NCI-H524 treated with DMSO at 0.1 percent for 48 hours (cell line): ENCODE measurements at places on chromosomes 16 and 17.

GRCh38 chr16:75301804-75302203 lies 50.4 kb upstream of the BCAR1 start:
- no peak for DNase-seq

DNA sequence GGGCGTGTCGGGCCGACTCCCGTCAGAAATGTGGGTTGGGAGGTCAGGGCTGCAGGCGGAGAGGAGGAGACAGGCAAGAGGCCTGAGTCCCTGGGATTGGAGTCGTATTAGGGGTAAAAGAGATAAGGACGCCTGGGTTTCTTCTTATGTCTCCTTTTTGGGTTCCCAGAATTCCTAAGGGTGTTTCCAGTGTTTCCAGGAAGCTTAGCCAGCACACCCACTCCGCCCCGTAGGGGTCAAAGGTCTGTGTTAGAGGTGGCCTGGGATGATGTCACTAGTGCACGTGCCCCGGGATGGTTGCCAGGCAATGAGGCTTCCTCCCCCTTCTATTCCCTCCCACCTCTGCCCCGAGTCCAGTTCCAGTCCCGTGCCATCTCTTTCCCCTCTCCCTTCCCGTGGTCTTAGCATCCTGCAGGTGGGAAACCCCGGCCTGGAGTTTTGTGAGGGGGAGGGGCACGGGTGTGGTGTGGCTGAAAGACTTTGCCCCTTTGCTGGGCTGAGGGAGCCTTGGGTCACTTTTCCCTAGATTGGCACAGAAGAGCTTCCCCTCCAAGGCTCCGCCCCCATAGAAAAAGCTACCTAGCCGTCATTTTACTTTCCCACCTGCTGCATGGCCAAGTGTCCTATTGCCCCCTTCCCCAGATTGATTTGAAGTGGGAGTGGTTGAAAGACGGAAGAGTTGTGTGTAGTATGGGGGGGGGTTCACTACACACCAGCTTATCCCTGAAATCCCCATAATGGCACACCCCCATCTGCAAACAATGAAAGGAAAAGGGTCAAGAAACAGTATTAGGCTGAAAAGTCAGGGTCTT lies 2.8 kb downstream of the KDM6B start:
- DNase-seq: peak; percentile 52

- no peak for DNase-seq
Observed at GRCh38 chr17:34113089-34113488, 142.0 kb upstream of the CCL2 start.

- DNase-seq: no peak
Observed at GRCh38 chr16:71424626-71425025, 17.2 kb downstream of the TLE7 start.

GRCh38 chr17:1438593-1439083 lies 17.4 kb downstream of the CRK start:
- DNase-seq: no peak

DNA sequence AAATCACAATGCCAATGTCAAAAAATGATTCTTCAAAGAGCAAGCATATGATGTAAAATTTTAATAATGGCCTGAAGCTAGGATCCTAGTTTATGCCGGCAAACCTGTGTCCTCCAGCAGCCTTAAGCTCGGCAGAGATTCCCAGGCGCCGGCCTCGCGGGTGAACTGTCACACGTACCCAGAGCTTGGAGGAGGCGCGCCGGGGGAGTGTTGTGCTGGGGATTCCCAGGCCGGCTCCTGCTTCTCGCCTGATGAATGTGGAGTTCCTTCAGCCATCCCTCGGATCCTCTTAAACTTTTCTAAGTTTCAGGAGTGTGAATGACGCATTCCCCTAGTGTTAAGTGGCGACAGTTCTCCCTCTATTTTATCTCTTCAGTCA lies 19.1 kb upstream of the NTN1 start:
- DNase-seq: no peak

- DNase-seq: no peak
Observed at GRCh38 chr16:51538707-51539498, 387.8 kb upstream of the SALL1 start.

- DNase-seq: no peak
Observed at GRCh38 chr17:82892899-82893565, 53.2 kb upstream of the ZNF750 start.

DNA sequence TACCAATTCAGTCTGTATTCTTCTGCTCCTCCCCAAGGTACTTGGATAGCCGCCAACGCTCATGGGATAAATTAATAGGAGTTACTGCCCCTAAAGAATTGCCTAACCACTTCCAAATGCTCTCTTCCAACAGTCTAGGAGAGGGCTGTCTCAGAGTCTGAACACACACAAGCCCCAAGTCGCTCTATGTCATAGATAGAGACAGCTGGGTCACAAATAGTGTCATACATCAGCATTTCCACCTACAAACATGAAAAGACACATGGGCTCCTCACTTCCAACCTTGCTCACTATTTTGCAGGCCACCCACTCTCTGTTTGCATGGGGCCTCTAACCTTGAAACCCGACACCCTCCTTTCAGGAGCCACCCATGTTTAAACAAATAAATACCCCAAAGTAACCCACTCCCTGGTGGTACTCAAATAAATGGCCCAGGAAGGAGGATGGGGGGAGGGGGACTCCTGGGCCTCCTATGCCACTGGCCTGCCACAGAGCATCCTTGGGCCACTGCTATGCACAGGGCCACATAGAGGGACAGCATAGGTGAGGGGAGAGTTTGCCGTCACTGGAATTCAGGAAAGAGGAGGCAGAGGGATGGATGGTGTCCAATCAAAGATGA lies 265.9 kb downstream of the SOX9 start:
- DNase-seq: no peak
